Activated gamma-delta T cell treated with anti-CD3 and anti-CD28 coated beads, Interleukin-2, amount 50 U/mL, for 16 hours (primary cell): ENCODE measurements at places on chromosomes 4 and X.
A peak's percentile ranks its signal among the peaks of the same experiment; 100 is the strongest.

GRCh38 chr4:185122681-185123345, 20.3 kb upstream of the SLC25A4 start:
- no peak for DNase-seq

DNA sequence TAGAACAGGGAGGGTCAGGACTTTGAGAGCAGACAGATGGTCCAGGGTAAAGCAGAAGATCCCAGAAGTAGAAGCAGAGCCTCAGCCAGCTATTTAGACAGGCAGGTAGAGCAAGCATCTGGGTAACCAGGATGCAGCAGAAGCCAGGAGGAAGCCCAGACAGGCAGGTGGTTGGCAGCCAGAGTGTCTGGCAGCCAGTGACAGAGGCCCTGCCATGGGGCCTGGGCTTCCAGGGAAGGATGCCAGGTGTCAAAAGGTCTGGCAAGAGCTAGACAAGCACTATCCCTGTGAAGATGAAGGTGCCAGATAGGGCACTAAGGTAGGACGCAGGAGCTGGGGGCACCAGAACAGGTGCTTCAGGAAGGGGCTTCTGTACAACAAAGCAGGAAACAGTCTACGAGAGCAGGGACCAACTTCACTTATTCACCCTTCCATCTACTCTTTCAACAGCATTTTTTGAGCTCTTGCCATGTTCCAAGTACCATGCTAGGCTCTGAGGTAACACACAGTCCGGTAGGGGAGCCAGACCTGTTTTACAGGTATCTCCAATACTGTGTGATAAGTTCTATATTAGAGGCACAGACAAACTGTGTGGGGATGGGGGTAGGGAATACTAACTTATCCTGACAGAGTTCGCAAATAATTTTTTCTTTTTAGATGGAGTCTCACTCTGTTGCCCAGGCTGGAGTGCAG, 38.1 kb upstream of the GJB1 start:
- DNase-seq = no peak

GRCh38 chr4:58456727-58457384, 1346.7 kb upstream of the IGFBP7 start:
- DNase-seq = no peak

DNA sequence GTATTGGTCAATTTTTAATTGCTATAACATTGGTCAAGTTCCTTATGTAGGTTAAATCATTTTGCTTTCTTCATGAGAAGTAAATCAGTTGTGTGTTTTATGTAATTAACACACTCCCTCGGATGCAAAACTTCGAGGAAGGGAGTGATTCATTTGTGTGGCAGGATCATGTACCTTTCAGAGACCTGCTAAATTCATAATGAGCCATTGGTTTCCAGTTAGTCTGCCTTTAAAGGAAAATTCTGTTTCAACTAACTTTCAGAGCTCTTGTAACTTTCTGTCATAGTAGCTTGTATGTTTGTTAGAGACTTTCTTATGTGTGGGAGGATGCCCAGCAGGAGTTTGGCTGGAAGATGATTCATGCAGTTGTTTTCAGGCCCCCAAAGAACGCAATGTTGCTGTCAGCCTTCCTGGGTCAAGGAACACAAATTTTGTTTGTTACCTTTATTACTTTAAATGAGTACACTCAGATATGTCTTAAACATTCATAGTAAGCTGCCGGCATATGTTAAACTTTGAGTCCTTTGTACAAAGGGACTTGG, 72.1 kb downstream of the GPR101 start:
- no peak for DNase-seq

GRCh38 chr4:79442422-79442821, 34.4 kb upstream of the GK2 start:
- DNase-seq = no peak

DNA sequence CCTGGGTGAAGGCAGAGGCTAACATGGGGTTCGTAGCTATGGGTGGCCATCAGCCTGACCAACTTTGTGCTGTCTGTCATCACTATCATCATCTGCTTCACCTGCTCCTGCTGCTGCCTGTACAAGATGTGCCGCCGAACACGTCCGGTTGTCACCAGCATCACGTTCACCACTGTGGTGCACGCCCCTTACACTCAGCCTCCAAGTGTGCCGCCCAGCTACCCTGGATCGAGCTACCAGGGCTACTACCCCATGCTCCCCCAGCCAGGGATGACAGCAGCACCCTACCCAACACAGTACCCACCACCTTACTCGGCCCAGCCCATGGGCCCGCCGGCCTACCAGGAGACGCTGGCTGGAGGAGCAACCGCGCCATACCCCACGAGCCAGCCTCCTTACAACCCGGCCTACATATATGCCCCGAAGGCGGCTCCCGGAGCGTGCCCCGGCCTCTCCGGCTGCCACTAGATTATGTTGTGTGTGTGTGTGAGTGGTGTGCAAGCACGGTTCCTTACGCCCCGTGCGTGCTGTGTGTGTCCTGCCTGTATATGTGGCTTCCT, 238.1 kb upstream of the ZCCHC13 start:
- no peak for DNase-seq

- DNase-seq = no peak
Measured at GRCh38 chr4:181835348-181835747, 407.9 kb upstream of the TENM3 start.

- no peak for DNase-seq
Measured at GRCh38 chr4:16642897-16643296, 255.5 kb downstream of the LDB2 start.

DNA sequence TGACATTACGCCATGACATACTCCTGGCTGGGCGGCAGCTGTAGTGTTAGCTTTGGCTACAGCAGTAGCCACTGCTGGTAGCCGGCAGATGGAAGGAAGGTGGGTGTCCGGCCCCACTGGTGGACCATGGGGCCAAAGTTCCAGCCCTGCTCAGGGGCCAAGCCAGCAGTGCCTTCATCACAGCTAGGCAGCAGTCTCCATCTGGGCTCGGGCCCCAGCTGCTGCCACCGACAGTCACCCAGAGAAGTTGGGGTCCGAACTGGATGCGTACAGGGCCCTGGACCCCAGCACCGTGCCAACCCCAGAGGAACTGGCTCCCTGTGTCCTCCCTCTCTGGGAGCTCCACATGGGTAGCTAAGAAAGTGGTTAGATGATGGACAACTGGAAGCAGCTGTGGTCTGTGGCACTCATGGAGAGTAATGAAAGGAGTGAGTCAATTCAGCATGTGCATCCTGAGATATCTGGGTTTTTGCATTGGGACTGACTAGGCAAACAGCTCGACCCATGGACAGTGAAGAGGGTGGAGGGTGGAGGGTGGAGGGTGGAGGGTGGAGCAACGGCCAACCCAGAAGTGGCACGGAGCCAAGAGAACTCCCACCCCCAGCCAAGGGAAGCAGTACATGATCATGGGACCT, 366.6 kb upstream of the GRIA3 start:
- DNase-seq = no peak

- no peak for DNase-seq
Measured at GRCh38 chr4:97153042-97153441, 990.2 kb downstream of the STPG2 start.

- no peak for DNase-seq
Measured at GRCh38 chrX:73615022-73615421, 52.0 kb downstream of the CHIC1 start.

GRCh38 chr4:168833881-168834280, 176.2 kb downstream of the CBR4 start:
- no peak for DNase-seq

- no peak for DNase-seq
Measured at GRCh38 chrX:11159149-11159548, 48.0 kb downstream of the HCCS start.

GRCh38 chr4:82706349-82707000, 92.1 kb downstream of the SCD5 start:
- DNase-seq = no peak

GRCh38 chr4:184854673-184855072, 28.9 kb upstream of the ACSL1 start:
- DNase-seq = no peak

DNA sequence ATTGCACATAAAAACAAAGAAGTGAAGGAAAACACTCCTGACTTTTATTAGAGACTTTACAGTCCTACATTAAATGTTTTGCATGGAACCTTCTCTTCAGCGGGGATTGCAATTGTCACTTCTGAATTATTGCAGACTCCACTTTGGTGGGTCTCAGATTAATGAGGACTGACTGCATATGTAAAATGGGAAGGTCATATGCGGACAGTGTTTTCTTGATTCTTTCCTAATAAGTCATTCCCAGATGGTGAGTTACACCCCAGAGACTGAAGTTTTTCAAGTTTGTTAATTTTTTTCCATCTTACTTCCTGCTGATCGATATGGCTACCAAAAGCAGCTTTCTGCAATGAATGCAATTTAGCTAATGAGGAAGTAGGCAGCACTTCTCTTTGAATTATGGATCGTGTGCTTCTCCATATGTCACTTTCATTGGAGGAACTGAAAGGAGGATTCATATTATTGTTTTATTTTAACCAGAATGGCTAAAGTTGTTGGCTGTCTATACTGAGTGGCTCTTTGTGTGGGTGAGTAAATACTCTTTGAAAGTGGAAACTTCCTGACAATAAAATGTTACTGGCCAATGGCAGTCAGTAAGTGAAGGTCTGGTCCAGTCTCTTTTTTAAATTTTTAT, 119.3 kb upstream of the CLNK start:
- no peak for DNase-seq

GRCh38 chr4:174592985-174593335, 70.7 kb upstream of the HPGD start:
- no peak for DNase-seq

GRCh38 chr4:101419336-101420135, 72.2 kb upstream of the PPP3CA start:
- no peak for DNase-seq

GRCh38 chr4:14196131-14196530, 568.6 kb upstream of the BOD1L1 start:
- DNase-seq = no peak

DNA sequence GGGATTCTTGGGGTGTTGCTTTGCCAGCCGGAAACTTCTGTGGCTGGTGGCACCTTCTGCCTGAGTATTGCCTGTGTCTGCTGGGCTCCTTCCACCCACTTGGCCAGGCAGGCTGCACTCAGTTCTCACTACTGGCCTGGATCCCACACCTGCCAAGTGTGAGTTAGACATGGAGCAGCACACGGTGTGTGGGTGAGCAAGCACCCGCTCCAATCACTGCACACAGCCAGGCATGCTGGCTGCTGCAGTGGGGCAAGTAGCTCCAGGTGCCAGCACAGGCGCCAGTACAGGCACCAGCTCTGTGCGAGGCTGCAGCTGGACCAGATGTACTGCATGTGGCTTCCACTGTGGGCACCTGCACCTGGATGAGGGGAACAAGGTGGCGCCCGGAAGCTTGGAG, 23.9 kb downstream of the DCUN1D4 start:
- DNase-seq = no peak

- no peak for DNase-seq
Measured at GRCh38 chr4:3317656-3318211, 24.9 kb downstream of the RGS12 start.

DNA sequence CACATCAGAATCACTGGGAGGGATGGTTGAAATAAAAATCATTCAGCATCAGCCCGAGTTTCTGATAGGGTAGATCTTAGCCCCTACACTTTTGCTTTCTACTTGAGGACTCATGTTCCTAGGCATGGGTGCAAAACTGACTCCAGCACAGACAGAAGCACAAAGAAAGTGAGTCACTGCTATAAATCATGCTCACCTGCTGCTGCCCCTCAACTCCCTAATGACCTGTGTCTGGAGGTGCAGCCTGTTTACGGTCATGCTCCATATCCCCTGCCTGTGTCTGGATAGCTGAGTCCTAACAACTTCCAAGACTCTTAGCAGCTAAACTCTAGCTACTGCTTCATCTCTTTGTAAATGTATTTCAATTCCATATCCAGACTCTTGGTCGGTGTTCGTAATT, 57.8 kb downstream of the ADGRA3 start:
- DNase-seq = no peak

DNA sequence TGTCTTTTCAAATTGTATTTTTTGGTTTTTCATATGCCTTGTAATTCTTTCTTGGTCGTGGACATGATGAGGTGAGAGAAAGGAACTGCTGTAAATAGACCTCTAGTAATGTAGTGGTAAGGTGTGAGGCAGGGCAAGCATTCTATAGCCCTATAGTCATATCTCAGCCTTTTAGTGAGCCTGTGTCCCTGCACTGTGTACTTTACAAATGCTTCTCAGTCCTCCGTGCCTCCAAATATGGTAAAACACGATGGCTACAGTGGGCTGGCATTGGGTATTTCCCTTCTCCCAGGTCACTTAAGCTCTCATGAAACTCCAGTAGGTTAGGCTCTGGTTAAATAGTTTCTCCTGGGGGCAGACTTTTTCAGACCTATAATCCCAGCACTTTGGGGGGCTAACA, 57.9 kb upstream of the PLS3 start:
- DNase-seq = no peak

GRCh38 chr4:7646384-7647061, 211.8 kb upstream of the PSAPL1 start:
- DNase-seq = no peak

GRCh38 chr4:174375422-174375821, 91.7 kb downstream of the CEP44 start:
- no peak for DNase-seq

DNA sequence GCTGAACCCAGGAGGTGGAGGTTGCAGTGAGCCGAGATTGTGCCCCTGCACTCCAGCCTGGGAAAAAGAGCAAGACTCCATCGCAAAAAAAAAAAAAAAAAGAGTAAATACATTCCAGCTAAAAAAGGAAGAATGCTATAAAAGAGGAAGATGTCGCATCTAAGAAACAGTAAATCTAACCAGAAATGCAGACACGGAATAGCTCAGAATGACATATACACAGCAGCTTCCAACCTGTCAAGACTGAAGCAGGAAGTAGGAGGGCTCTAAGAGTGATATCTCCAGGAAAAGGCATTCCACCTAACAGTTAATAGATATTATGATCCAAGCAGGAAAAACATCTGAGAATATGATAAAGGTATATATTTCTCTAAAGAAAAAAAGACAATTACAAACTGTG, 16.0 kb downstream of the CLOCK start:
- DNase-seq = no peak

DNA sequence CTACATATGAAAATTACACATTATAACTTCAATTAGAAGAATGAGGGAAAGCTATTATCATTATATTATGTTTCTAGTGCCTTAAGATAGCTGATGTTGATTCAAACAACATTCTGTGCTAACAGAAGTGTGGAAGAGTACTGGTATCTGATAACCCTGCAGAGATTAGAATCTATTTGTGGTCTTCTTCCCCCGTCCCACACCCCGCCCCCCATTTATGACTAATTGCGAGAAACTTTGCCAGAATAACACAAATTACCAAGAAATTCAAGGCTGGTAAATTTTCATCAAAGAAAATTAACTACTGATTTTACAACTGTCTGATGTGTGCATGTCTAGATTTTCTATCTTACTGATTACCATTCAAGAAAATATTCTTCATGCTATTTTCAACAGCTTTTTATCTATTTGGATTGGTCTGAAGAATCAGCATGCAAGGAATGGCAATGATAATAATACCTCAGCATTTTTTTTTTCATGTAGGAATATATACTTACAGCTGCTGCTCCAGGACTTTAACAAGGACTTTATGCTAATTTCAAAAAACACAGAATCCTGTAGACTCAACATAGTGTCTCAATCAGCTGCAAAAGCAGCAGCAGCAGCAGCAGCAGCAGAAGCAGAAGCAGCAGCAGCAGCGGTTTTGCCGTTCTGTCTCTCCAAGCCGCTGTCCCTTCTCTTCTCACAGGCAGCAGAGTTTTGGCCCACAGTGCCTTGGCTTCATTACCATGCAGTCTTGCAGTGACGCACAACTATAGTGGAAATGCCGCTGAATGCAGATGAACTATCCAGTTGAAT, 126.7 kb downstream of the FRYL start:
- peak; percentile 7 for DNase-seq
